ENCODE measurements at places on chromosomes 4 and X.

GRCh38 chr4:16706251-16706650 lies 192.2 kb downstream of the LDB2 start:
- DNase-seq = no peak

DNA sequence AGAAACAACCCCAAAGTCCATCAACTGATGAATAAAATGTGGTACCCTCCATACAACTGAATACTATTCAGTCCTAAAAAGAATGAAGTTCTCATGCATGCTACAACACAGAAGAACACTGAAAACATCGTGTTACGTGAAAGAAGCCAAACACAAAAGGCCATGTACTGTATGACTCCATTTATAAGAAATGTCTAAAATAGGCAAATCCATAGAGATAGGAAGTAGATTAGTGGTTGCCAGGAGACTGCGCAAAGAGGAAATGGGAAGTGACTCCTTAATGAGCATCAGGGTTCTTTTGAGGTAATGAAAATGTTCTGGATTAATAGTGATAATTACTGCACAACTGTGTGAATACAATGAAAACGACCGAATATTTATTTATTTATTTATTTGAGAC lies 23.4 kb downstream of the FBXW7 start:
- DNase-seq = no peak

DNA sequence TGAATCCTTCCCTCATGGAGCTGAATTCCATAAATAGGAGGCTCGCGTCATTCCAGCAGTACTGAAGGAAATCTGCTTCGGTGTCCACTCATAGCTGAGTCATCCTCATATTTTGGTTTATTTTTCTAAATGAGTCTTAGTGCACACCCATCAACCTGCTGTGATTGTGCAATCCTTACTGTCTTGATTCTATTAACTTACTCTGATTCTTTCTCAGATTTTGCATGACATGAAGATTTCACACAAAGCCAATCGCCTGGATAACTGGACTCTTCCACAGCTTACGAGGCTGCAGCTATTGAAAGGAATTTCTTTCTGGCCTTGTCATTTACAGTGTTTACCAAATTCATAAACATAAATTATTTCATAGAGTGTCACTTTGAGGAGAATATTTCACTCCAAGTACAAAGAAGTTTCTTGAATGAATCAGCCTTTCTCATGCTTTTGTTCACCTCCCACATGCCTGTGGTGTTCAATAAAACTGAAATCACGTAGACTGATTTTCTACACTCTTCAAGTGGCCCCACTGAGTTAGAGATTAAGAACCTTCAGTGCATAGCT lies 207.6 kb upstream of the SLITRK2 start:
- DNase-seq = no peak

GRCh38 chr4:25928379-25929297 lies 14.6 kb downstream of the SMIM20 start:
- DNase-seq = no peak

DNA sequence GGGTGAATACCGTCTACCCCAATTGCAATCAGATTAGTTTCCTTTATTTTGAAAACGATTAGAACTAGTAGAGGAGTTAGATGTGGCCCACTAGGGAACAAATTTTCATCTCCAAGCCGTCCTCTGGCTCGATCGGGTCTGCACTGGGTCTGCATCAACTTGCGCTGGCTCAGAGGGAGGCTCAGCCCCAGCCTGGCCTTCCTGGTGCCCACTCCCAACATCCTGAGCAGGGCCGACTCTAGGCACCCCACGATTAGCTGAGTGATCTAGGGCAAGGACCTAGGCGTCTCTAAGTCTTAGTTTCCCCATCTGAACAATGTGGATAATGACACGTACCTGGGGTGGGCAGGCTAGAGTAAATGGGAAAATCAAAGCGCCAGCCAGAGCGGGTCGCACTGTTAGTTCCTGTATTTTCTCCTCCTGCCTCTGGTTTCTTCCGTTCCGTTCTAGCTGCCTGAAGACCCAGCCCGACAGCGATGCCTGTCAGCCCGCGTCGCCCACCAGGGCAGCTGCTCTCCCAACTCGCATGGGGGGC lies 7.7 kb upstream of the HAND2 start:
- DNase-seq = no peak

- no peak for DNase-seq
Measured at GRCh38 chr4:138412847-138413246, 170.7 kb upstream of the SLC7A11 start.

Data from substantia nigra (tissue), 51 donors.